ENCODE measurements at places on chromosomes 4 and X. TPM values are rescaled to one million over a fixed set of nuclear protein-coding genes. Genes with fewer than 3 reads are reported as not detected.

- H3K27me3 ChIP-seq = no peaks in the 10 kb centered on the region
- no peak overlapping the region for H3K4me3 ChIP-seq
- H3K27ac ChIP-seq = no peak overlapping the region
- no peak for DNase-seq
Measured at GRCh38 chr4:119032921-119033685, 102.5 kb upstream of the MYOZ2 start.

GRCh38 chr4:4765811-4766210 is 93.7 kb upstream of the MSX1 start:
- no peak for DNase-seq
- H3K4me1 ChIP-seq = no peaks in the 10 kb centered on the region

DNA sequence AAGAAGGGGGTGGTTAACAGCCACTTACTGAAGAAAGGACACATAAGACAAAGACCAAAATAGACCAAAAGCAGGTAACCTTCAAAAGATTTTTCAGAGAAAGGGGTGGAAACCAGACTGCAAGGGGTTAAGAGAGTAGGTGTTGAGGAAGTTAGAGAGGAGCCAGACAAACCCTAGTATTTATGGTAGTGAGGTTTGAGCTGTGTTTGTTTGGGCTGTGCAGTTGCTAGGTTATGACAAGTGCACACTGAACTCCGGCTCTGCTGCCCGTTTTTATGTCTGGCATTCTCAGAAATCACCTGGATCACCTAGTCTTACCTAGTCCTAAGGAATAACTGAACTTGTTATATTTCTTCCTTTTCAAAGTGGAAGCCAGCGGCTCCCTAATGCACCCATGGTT is 22.9 kb upstream of the G3BP2 start:
- H3K36me3 ChIP-seq = no peaks in the 10 kb centered on the region
- H3K4me1 ChIP-seq = no peaks in the 10 kb centered on the region
- no peak overlapping the region for H3K27ac ChIP-seq
- H3K27me3 ChIP-seq = no peaks in the 10 kb centered on the region
- DNase-seq = no peak
- no peak overlapping the region for H3K4me3 ChIP-seq

The SOD3 gene
- 355 TPM for total RNA-seq

GRCh38 chr4:159483110-159483781 is 380.4 kb downstream of the RAPGEF2 start:
- no peak for DNase-seq
- H3K4me1 ChIP-seq = no peaks in the 10 kb centered on the region
- H3K4me3 ChIP-seq = no peak overlapping the region
- no peaks in the 10 kb centered on the region for H3K27me3 ChIP-seq

GRCh38 chr4:26842911-26843310 is 17.7 kb upstream of the STIM2 start:
- H3K27ac ChIP-seq = no peak overlapping the region
- no peak for DNase-seq

DNA sequence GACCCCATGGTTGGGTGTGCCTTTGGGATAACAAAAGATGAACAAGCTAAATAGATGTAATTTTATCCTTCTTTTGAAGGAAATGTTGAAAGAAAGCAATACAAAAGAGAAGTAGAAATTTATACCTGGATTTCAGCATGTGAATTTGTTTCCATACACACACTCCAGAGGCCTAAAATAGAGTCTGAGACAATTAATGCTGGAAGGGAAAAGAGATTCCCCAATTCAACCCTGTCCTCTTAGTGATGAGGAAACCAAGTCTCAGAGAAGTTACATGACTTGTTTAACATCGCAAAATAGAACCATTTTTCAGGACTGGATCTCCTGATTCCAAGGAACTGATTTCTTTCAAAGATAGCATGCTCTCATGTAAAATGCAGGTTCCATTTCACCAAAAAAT is 37.3 kb upstream of the MYOZ2 start:
- no peaks in the 10 kb centered on the region for H3K36me3 ChIP-seq
- H3K27ac ChIP-seq = no peak overlapping the region
- no peak for DNase-seq
- no peaks in the 10 kb centered on the region for H3K4me1 ChIP-seq

DNA sequence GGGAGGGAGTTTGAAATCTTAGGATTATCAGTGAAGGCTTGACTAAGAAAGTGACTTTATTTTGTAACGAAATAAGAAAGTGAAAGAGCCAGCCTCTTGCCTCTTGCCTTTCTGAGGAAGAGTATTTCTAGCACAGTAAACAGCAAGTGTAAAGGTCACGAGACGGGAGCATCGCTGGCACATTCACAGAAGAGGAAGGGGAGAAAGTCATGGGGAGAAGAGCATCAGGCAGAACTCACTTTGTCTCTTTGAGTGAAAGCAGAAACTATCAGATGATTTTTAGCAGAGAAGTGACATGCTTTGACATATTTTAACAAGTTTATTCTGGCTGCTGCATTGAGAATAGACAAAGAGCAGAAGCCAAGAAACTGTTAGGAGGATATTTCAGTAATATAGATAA is 313.8 kb downstream of the CAMK2D start:
- H3K27ac ChIP-seq = peak overlapping the region; percentile 53
- DNase-seq = peak; percentile 35
- no peaks in the 10 kb centered on the region for H3K27me3 ChIP-seq
- H3K4me1 ChIP-seq = peaks cover 34% of the 10 kb centered on the region

The WDR45 gene
- total RNA-seq = 43.2 TPM

GRCh38 chr4:143726714-143727113 is 26.2 kb upstream of the FREM3 start:
- no peaks in the 10 kb centered on the region for H3K36me3 ChIP-seq
- no peak overlapping the region for H3K27ac ChIP-seq
- H3K4me3 ChIP-seq = no peak overlapping the region
- no peaks in the 10 kb centered on the region for H3K27me3 ChIP-seq
- H3K4me1 ChIP-seq = no peaks in the 10 kb centered on the region
